ENCODE measurements at places on chromosomes 4 and X.

DNA sequence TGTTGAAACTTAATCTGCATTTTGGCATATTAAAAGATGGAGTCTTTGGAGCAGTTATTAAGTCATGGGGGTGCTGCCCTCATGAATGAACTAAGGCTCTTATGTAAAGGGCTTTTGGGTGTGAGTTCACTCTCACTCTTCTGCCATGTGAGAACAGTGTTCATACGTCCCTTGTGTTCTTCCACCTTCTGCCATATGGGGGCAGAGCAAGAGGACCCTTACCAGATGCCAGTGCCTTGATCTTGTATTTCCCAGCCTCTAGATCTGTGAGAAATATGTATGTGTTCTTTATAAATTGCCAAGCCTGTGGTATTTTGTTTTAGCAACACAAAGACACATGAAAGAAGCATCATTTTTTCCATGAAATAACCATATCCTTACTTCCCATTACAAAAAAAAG is 213.9 kb downstream of the SPOCK3 start:
- no peak for DNase-seq

GRCh38 chrX:115576676-115577075 is 15.7 kb downstream of the PLS3 start:
- no peak for DNase-seq

DNA sequence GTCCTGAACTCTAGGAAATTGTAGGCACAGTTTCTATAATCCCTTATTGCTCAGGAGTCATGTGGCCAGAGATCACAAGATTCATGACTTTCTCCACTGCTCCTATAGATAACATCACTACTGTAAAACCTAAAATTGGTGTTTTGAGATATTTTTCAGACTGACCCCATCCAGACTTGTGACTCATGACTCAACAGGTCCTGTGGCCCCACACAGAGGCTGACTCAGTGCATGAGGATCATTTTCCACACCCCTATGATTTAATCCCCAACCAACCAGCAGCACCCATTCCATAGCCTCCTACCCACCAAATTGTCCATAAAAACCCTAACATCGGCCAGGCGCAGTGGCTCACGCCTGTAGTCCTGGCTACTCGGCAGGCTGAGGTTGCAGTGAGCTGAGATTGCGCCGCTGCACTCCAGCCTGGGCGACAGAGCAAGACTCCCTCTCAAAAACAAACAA is 13.2 kb upstream of the XIAP start:
- no peak for DNase-seq

DNA sequence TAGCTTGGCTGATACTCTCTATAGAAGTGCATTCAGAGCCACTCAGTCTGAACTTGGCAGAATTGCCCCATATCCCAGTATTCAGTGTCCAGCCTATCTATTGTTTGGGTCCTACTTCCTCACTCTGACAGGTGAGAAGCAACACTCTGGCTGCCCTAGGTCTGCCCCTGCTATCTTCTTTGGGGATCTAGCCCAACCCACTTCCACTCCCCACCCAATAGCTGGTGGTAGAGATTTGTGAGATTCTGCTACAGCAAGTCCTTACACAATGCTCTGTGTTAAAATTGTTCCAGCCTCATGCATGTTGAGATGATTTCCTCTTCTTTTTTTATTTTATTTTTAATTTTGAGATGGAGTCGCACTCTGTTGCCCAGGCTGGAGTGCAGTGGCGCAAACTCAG is 67.6 kb downstream of the TRIM2 start:
- DNase-seq, result no peak

GRCh38 chr4:78689700-78690323 is 86.3 kb upstream of the BMP2K start:
- DNase-seq, result no peak

- no peak for DNase-seq
Measured at GRCh38 chr4:82642331-82642730, 80.5 kb upstream of the TMEM150C start.

DNA sequence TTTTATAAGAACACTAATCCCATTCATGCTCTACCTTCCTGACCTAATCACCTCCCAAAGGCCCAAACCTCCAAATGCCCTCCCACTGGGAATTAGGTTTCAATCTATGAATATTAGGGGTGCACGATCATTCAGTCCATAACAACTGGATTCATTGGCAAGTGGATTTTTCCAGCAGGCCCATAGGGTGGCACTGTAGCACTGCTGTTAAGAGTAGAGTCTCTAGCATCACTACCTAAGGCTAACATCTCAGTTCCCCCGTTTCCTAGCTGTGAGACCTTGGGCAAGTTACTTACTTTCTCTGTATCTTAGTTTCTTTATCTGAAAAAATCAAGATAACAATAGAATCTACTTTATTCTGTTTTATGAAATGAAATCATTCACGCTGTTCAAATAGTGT is 315.8 kb downstream of the STIM2 start:
- no peak for DNase-seq

DNA sequence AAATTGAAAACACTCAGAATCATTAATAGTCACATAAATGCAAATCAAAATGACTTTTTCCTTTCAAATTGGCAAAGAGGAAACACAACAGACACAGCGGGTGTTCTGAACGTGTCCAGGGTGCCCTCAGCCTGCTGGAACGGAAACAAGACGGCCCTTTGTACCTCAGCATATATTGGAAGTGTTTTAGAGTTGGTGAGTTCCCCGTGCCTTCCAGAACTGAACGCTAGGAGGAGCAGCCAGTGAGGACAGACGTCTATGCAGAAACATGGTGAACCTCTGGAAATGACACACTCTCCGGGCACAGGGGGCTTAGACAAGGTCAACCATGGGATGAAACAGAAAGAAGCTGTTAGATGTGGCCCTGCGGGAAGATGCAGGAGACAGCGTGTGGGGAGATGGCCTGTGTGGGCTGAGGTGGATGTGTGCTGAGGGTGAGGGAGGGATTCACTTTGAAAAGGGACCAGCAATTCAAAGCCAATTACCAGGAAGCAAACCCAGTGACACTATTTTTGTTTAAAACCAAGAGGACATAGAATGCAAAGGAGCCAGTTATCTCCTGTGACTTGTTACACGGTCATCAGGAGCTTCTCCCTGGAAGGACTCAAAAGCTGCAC is 40.4 kb downstream of the RNF212 start:
- DNase-seq, result peak; percentile 10

GRCh38 chr4:177177541-177178081 is 132.1 kb upstream of the NEIL3 start:
- DNase-seq, result no peak

- DNase-seq, result no peak
Measured at GRCh38 chr4:9994246-9994847, 26.9 kb downstream of the SLC2A9 start.

- no peak for DNase-seq
Measured at GRCh38 chr4:105145903-105146275, 787 bp upstream of the TET2 start.

DNA sequence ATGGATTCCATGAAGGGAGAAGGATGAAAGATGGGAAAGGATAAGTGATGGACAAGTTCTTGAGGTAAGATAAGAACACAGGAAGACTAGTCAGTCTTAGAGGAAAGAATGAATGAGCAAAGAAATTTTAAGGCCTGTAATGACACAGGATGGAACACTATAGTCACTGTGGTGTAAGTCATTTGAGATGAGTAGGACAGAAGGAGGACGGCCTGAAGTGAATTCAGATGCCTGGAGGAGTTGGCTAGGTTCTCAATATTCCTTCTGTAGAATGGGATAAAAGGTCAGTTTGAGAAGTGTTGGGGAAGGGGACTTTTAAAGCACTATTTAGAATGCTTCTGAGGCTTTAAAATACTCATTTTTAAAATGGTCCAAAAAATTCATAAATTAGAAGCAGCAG is 3.9 kb downstream of the MSMO1 start:
- no peak for DNase-seq

DNA sequence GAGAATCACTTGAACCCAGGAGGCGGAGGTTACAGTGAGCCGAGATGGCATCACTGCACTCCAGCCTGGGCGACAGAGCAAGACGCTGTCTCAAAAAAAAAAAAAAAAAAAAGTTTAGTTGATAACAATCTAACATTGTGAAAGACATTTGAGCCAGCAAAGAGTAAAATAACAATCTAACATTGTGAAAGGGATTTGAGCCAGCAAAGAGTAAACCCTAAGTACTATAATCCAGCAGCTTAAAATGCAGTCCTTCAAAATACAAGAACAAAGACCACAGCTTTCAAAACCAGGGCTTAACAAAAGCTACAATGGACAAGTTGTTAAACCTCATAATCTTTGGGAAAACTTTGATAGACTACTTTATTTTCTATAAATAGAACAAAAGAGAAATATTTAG is 16.9 kb downstream of the MFAP3L start:
- no peak for DNase-seq

DNA sequence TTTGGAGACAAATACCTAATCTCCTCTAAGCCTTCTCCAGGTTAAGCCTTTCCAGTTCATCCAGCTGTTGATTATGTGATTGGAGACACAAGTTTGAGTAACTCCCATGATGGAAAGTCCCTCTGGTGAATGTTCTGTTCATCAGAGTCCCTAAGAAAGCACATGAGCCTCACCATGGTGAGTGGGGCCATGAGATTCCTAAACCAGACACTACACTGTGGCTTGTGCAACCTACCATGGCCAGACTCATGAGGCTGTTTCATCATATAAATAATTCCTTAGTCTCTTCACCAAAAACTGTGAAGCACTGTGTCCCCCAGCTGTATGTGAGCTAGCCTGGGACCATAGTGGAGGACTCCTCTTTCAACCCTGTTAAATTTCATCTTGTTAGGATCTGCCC is 14.4 kb downstream of the PKD2 start:
- DNase-seq, result no peak

DNA sequence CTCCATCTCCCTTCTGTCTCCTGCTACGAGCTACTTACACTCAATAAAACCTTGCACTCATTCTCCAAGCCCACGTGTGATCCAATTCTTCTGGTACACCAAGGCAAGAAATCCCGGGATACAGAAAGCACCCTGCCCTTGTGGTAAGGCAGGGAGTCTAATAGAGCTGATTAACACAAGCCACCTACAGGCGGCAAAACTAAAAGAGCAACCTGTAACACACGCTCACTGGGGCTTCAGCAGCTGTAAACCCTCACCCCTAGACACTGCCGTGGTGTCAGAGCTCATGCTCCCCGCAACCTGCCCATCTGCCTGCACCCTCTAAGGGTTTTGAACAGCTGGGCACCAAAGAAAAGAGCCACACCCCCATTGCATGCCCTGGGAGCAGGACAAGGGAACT is 755.4 kb upstream of the HTR2C start:
- no peak for DNase-seq

- DNase-seq, result peak; percentile 5
Measured at GRCh38 chrX:9942086-9942485, 25.1 kb upstream of the CLDN34 start.

DNA sequence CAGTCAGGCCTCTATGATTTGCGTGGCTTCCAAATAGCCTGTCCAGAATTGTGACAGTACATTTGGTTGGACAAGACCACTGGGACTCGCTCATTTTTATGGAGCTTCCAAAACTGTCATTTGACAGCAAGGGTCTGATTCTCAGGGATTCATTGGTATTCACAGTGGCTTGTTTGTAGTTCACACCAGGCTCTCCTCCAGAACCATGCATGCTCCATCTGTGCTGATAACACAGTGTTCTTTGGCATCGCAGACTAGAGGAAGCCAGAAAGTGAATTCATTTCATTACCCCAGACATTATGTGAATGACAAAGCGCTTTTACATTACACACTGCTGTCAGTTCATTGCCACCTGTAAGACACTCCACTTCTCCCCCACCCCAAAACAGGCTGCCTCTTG is 208.3 kb downstream of the ARHGAP10 start:
- no peak for DNase-seq

- no peak for DNase-seq
Measured at GRCh38 chr4:100208964-100209363, 18.7 kb upstream of the DDIT4L start.

- DNase-seq, result no peak
Measured at GRCh38 chr4:100060765-100061416, 110.8 kb upstream of the H2AZ1 start.

DNA sequence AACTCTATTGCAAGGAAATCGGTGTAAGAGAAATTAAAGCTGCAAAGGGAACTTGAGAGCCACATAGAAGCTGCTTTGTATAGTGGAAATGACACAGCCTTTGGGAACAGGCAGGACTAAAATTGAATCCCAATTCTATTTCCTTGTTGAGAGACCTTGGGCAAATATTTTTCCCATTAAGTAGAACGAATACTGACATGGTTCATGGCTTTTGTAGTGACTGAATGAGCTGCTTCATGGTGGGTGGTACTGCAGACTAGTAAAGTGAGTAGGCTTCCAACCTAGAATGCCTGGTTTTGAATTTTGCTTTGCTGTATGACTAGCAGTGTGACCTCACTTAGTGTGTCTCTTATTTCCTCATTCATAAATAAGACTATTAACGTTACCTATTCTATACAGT is 182.2 kb upstream of the KCNIP4 start:
- no peak for DNase-seq

DNA sequence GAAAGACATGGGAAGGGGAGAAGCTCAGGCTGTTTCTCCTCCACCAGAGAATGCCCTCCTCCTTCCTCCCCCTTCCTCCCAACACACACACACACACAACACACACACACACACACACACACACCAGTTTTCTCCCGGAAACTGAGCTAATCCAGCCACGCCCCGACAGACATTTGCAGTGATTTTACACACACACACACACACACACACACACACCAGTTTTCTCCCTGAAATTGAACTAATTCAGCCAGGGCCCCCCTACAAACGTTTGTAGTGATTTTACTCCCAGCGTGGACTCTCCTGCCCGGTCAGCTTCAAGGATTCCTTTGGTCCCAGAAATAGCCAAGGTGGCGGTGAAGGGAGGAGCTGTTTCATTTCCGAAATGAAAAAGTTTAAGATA is 32.9 kb upstream of the STX18 start:
- no peak for DNase-seq

DNA sequence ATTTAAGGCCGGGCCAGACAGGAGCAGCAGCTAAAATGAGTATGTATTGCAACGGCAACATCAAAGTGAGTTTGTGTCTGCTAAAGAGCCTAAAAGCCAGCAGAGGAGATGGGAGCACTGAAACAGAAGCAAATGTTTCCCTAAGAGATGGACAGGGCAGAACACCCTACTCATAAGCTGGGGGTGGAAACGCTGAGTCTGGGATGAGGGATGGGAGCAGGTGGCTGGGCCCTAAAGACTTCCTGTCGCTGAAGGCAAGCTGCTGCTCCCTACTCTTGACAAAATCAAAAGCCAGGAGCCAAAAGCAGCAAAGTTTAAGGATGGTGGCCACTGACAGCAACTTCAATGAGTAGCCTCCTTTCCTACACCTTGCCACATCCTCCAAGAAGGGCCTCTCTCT is 40.6 kb upstream of the NAP1L5 start:
- no peak for DNase-seq

- DNase-seq, result no peak
Measured at GRCh38 chr4:129488427-129488826, 392.5 kb downstream of the C4orf33 start.

GRCh38 chrX:39133971-39134370 is 332.7 kb downstream of the MID1IP1 start:
- DNase-seq, result no peak

GRCh38 chr4:7426525-7427171 is 8.1 kb downstream of the PSAPL1 start:
- no peak for DNase-seq

All from stimulated activated CD8-positive, alpha-beta memory T cell treated with anti-CD3 and anti-CD28 coated beads, Interleukin-4, amount 100 ng/mL, for 1 hour (primary cell).